Activated gamma-delta T cell (primary cell): ENCODE measurements at places on chromosomes 2 and 18.

DNA sequence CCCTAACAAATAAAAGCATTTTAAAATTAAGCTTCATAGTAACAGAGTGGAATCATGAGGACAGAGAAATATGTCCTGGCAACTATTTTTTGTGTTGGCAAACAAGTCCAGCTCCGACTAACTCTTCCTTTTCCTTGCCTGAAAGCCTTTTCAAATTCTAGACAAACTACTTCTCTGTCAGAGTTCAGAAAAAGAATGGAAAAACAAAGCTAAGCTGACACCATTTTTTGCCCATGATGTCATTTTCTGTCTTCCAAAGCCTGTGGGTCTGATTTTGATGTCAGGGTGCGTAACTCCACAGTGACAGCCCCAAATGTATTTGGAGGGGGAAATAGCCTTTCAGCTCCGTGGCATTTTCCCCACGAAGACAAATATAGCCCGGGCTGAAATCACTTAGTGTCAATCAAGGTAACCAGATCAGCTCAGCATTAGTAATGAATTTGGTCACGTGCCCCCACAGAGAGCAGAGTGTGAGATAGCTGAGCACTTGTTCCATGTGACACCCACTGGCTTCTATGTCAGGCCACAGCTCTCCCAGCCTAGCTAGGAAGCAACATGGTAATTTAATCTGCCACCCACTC is 233.0 kb upstream of the SIX2 start:
- no peak for DNase-seq

DNA sequence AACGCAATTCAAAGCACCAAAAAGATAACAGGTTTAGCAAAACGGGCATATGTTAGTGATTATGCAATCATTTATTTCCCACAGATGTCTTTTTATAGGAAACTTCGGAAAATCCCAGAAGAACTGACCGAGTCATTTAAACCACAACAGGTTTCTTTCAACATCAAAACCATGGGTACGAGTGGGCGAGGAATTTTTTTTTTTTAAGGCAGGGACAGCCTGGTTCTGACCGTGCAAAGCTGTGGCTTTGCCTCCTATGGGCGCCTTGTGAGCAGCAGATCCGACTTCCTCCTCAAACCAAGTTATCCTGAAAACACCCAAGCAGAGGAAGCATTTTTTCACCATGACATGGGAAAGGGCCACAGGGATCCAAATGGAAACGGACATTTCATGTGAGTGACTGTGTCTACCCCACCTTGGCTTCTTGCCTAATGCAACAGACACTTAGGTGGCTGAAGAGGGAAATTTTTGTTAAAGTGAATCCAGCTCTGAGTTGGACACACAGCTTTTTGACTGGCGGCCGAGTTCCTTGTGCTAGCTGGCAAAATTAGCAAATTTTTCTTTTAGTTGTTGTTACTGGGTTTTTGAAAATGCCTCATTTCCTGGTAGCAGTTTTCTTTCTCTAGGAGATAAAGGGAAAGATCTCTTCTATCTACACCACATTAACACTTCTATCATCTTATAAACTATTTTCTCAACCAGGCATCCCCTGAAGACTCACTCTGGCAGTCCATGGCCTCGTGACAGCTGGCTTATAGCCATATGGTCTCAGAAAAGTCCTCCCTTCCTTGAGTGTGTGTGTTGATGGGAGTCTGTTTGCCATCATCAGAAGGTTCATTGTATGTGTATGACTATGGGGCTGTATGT is 487.4 kb upstream of the ZEB2 start:
- DNase-seq: no peak

DNA sequence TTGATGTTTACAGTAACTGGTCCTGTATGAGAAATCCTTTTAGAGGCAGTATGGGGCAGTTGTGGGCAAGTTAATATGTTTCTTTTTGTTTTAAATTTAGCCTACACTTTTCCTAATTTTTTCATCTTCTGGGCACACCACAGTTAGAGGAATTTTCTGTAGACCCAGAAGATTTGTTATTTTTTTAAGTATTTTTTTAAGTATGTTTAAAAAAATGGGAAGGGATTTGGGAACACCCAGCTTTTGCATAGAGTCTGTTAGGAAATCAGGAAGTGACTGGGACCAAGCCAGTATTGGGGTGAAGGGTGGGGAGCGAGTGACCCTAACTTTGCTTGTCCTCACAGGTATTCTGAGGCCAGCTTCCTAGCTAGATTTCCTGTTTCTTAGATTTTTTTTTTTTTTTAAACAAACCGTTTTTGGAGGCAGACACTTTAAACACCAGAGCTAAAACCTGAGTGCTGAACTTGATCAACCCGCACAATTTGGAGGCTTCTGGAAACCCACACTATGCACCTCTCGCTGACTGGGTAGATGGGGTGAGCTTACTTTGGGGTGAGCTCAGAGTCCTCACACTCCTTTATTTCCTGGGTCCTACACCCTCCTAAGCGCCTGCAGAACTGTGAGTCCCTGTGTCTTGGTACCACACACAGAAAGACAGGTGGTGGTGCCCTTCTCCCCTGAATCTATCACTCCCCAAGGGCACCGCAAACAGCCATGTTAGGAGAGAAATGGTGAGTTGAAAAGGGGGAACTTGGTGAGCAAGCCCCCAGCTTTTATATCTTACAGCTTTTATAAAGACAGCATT is 5.2 kb downstream of the GATA6 start:
- DNase-seq: no peak

DNA sequence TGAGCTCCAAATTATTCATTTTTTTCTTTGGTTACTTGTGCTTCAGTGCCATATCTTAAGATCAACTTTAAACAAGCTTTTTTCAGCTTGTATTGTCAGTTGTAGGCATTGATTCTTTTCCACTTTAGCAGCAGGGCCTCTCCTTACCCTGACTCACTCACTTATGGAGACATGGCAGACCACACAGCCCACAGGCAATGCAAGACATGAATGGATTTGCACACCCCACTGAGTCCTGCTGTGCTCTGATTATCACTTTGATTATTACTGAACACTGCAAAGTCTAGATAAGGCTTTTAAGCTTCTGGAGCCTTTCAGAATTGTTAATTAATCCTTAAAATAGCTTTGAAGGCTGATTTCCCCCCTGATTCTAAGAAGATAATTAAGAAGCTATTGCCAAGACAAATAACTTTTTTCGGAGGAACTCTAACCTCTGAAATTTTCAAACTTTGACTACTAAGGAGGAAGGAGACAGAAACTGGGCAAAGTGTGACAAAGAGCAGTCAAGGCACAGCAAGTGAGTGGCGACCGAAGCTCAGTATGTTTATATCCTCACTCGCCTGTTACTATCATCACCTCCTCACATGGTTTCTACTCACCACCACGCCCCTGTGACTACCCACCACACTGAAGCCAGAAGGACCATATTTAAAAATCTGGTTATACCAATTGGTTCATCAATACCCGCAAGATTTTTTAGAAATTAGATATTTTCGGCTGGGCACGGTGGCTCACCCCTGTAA is 43.3 kb downstream of the CACNB4 start:
- DNase-seq: no peak

- no peak for DNase-seq
These were observed 90.4 kb downstream of the CERKL start for GRCh38 chr2:181566334-181567032.

GRCh38 chr2:194465641-194466040 is 1191.4 kb upstream of the SLC39A10 start:
- DNase-seq: no peak

DNA sequence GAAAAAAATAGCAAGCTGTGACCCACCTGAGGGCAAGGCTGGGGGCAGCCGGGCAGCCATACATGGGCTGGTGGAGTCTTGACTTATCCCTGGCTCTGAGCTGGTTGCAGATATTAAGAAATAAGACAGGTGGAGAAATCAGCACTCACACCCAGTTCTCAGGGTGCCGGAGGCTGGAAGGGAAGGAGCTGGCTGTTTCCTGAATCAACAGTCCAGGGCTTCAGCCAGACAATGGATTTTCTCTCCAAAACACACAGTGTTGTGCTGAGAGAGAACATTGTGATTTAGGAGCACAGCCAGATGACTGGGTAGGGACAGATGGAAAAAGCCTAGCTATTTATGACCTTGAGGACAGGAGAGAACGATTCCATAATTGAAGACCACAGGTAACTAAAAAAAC is 208.8 kb downstream of the LDLRAD4 start:
- DNase-seq: no peak

DNA sequence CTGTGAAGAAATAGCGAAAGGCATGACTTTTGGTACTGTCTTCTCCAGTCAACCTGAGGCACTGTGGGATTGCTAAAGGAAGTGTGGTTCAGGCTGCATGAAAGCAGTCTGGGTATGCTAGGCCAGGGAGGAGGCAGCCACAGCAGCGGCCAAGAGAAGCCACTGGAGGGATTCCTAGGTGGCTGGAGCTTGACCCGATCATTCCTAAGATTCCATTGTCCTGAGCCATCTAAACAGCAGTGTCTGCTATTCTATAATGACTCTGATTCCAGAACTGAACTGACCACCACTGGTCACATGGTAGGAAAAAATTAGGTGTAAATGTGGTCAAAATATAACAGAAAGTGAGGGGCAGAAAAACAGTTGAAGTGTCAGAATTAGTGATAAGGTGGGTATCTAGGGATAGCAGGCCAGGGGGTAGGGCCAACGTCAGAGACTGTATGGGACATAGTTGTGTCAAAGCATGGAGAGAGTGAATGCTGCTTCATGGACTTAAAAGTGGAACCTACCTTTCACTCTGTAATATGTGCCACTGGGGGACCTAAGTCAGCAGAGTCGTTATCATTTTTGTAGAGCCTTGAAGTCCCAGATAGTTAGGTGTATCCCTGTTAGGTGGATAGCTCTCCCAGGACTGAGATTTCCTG is 204.6 kb downstream of the CTNNA2 start:
- no peak for DNase-seq

DNA sequence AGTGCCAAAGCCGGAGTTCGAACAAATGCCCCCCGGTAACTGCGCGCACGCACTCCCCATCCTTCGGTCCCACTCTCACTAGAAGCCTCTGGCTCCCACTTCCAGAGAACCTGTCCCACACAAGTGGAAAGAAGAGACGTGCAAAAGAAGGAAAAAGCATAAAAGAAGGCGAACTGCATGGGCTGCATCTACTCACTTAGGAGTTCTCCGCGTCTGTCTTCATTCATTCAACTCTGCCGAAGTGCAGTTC is 312 bp downstream of the NR4A2 start:
- no peak for DNase-seq

DNA sequence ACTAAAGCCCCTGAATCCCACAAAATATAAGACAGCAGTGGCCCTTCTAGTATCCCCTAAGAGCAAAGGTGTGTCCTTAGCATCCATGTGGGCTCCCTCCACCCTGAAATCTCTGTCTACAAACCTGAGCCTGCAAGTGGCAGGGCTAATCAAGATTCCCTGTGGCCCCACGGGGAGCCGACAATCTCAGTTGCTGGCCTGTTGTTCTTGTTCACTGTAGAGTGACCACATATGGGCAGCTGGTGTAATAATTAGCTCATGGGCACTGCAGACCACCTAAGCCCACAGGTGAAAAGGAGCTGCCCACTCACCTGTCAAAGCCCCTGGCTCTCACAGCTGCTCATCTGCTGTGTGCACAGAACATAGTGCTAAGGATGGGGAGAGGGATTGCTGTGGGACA is 102.3 kb downstream of the MRO start:
- DNase-seq: no peak

- DNase-seq: no peak
These were observed 256.8 kb downstream of the RNF152 start for GRCh38 chr18:61635901-61636528.

DNA sequence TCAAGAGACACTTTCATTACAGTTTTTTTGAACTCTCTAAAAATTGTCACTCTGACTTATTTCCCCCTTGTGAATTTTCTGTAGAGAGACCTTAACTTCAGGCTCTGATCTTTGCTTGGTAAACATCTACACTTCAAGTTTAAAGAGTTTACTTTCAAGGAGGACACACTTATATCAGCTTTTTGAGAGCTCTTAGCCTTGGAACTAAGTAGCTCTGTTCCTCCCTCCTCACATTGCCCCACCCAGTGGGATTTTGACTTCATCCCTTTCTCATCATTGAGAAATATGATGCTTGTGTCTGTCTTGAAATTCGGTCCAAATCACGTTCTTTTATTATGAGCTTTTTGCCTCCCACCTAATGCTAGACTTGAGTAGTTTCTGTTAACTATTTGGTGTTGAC is 433.4 kb upstream of the MEIS1 start:
- no peak for DNase-seq

GRCh38 chr2:65390134-65390533 is 42.3 kb downstream of the SPRED2 start:
- no peak for DNase-seq

DNA sequence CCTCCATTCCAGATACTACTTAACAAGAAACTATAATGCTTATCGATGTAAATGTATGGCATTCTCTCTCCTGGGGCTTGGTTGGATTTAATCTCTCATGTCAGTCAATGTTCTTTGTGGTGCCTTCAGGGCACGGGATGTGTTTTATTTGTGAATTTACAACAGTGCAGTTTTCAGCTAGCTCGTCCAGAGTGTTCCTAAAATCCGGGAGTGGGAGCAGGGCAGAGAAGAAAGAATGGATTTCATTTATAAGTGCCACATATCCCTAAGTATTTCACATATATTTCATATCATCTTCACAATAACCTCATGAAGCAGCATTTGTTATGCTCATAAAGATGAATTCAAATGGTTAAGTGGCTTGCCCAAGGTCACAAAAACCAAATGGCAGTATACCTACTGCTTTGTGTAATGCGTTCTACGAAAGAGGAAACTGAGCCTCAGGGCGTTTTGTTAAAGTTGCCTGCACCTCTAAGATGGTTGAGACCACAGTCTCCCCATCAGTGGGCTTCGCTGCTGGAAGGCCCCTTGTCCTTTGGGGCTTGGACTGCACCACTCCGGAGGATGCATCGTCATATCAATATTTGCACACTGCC is 134.7 kb upstream of the MGAT5 start:
- DNase-seq: no peak

DNA sequence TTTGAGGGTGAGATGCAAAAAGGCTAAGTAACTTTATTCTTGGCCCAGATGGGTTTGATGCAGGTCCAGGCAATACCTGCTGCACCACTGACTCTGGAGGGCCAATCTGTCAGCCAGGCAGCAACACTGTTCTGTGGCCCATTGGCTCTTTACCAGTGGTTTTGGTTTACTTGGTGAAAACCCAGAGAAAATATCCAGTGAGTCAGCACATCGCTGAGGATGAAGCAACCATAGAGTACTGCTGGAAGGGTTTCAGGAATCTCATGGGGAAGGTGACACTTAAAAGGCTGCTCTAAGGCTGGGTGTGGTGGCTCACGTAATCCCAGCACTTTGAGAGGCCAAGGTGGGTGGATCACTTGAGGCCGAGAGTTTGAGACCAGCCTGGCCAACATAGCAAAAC is 192.5 kb upstream of the FAM98A start:
- DNase-seq: no peak
